ENCODE measurements at places on chromosomes 3 and 15. TPM values are rescaled to one million over a fixed set of nuclear protein-coding genes. Genes with fewer than 3 reads are reported as not detected.

DNA sequence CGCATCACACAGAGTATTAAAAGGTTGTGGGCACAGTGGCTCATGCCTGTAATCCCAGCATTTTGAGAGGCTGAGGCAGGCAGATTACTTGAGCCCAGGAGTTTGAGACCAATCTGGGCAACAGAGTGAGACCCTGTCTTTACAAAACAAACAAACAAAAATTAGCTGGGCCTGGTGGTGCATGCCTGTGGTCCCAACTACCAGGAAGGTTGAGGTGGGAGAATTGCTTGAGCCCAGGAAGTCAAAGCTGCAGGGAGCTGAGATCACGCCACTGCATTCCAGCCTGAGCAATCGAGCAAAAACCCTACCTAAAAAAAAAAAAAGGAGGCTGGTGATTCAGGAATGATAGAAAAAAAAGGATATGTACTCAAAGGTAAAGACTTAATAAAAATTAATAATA, 28.2 kb upstream of the ST6GAL1 start:
- no peak overlapping the region for H3K4me3 ChIP-seq
- H3K36me3 ChIP-seq = no peaks in the 10 kb centered on the region
- DNase-seq = no peak
- no peak overlapping the region for H3K27ac ChIP-seq
- H3K4me1 ChIP-seq = peaks cover 16% of the 10 kb centered on the region

GRCh38 chr3:129119365-129120100, 2.1 kb downstream of the RAB43 start:
- H3K27ac ChIP-seq = peak overlapping the region; percentile 90
- H3K4me1 ChIP-seq = peaks cover 76% of the 10 kb centered on the region
- peak overlapping the region; percentile 98 for H3K4me3 ChIP-seq
- H3K36me3 ChIP-seq = peaks cover 8% of the 10 kb centered on the region

GRCh38 chr3:65619451-65619881, 419.3 kb downstream of the MAGI1 start:
- DNase-seq = no peak
- no peaks in the 10 kb centered on the region for H3K36me3 ChIP-seq
- H3K4me1 ChIP-seq = no peaks in the 10 kb centered on the region
- no peak overlapping the region for H3K27ac ChIP-seq

- peak; percentile 40 for DNase-seq
- H3K36me3 ChIP-seq = peaks cover 3% of the 10 kb centered on the region
- no peaks in the 10 kb centered on the region for H3K27me3 ChIP-seq
Observed at GRCh38 chr15:72722071-72722696, 36.2 kb downstream of the BBS4 start.

- no peaks in the 10 kb centered on the region for H3K27me3 ChIP-seq
- H3K4me3 ChIP-seq = no peak overlapping the region
- no peak for DNase-seq
- H3K27ac ChIP-seq = no peak overlapping the region
Observed at GRCh38 chr15:74182131-74182530, 8.6 kb downstream of the ISLR start.

DNA sequence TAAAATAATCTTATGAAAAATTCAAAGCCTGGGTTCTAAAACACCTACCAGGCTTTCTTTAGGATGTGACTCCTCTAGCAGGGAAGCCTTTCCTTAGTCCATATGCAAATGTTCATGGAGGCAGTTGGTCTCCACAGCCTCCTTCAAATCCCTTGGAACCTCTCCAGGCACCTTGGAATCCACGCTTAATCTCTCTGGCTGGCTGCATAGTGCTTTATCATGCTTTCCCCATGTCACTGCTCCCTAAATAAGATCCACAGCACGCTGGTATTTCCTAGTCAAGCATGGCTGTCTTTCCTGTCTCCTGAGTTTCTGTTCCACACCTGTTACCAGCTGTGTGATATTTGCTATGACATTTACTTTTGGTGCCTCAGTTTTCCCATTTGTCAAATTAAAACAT, 71.3 kb downstream of the CLSTN2 start:
- DNase-seq = no peak
- H3K36me3 ChIP-seq = no peaks in the 10 kb centered on the region
- H3K27me3 ChIP-seq = no peaks in the 10 kb centered on the region
- H3K27ac ChIP-seq = no peak overlapping the region
- no peak overlapping the region for H3K4me3 ChIP-seq

GRCh38 chr3:121488628-121489027, 57.2 kb downstream of the POLQ start:
- H3K27me3 ChIP-seq = no peaks in the 10 kb centered on the region
- H3K27ac ChIP-seq = no peak overlapping the region
- no peaks in the 10 kb centered on the region for H3K36me3 ChIP-seq
- no peak overlapping the region for H3K4me3 ChIP-seq
- no peaks in the 10 kb centered on the region for H3K4me1 ChIP-seq

- H3K27ac ChIP-seq = no peak overlapping the region
- no peaks in the 10 kb centered on the region for H3K4me1 ChIP-seq
- peaks cover 5% of the 10 kb centered on the region for H3K27me3 ChIP-seq
Observed at GRCh38 chr3:12138044-12138443, 20.7 kb downstream of the TIMP4 start.

DNA sequence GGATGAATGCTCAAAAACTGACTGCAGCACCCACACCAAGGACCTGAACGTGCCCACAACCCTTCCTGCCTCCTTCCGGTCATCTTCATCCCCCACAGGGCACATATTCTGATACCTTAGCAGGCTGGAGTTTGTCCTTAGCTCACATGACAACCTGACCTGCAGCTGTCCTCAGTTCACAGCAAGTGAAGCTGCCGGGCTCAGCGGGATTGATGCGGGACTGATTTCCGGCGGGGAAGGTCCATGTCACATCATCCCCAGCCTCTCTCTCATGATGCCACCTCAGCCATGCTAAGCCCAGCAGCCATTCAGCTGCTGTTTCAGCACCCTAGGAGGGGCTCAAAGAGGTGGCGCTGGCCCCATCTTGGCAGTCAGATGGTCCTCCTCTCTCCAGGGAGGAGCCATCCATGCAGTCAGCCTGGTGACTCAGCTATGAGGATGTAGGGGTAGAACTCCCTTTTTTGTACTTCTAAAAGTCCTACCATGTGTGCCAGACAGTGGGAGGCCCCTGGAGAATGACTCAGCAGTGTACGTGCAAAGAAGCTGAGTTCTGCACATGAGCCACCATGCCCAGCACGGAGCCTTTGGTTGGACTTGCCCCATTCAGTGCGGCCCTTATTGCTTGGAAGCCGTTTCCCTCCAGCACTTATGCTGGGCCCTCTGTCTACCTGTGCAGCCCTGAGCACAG, 9.5 kb downstream of the CA12 start:
- H3K36me3 ChIP-seq = no peaks in the 10 kb centered on the region
- H3K4me1 ChIP-seq = no peaks in the 10 kb centered on the region
- H3K27me3 ChIP-seq = peaks cover 6% of the 10 kb centered on the region
- no peak overlapping the region for H3K4me3 ChIP-seq
- no peak overlapping the region for H3K27ac ChIP-seq

DNA sequence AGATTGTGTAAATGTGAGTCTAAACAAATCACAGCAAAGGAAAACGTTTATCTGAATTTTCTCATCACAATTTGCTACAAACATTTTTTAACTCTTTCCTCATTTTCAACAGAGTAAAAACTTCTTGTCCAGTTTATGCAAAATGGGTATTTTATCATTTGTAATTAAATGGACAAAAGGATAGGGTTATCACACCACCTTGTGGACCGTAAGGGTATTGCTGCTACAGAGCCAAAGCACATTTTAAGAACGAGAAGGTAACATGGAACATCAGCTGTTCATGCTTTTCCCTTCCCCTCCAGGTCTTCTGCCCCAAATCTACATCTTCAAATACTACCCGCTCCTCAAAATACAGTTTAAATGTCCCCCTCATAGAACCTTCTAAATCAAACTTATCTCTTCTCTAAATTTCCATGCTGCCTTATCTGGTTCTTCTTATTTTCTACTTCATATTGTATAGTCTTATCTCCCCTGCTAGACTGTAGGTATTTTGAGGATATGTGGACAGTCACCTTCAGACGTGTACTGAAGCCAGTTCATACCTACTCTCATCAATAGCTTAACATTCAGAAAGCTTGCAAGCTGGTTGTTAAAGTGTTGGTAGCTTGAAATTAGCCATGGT, 12.8 kb upstream of the SETMAR start:
- no peaks in the 10 kb centered on the region for H3K36me3 ChIP-seq
- peaks cover 1% of the 10 kb centered on the region for H3K27me3 ChIP-seq
- no peak overlapping the region for H3K27ac ChIP-seq
- H3K4me1 ChIP-seq = no peaks in the 10 kb centered on the region
- no peak overlapping the region for H3K4me3 ChIP-seq

DNA sequence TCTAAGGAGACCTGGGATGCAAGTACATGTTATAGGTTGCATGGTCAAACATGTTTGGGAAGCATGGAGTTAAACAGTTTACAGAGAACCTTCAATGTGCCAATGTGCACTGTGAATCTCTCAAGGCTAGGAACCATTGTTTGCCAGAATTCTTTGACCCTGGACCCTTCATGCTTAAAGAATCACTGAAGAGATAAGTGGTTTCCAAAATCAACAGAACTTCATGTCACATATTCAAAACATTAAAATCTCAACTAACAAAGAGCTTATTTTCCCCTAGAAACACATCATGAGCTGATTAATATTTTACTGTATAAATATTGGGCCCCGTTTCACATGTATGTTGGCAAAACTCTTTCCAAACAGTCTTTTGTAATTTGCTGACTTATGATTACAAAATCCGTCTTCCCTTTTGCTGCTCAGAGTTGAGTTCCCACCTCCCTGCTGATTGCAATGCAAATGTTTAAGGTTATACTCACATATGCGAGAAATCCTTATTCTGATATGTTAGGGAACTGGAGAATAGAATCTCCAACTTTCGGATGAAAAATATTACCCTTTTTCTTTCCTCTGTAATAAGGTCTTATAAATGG, 380.2 kb downstream of the DIPK2A start:
- H3K27ac ChIP-seq = no peak overlapping the region
- DNase-seq = no peak
- H3K4me1 ChIP-seq = no peaks in the 10 kb centered on the region
- H3K4me3 ChIP-seq = no peak overlapping the region

GRCh38 chr3:139388821-139389551, 461 bp downstream of the COPB2 start:
- no peak for DNase-seq
- peak overlapping the region; percentile 99 for H3K4me3 ChIP-seq
- H3K27me3 ChIP-seq = no peaks in the 10 kb centered on the region
- H3K4me1 ChIP-seq = peaks cover 29% of the 10 kb centered on the region

DNA sequence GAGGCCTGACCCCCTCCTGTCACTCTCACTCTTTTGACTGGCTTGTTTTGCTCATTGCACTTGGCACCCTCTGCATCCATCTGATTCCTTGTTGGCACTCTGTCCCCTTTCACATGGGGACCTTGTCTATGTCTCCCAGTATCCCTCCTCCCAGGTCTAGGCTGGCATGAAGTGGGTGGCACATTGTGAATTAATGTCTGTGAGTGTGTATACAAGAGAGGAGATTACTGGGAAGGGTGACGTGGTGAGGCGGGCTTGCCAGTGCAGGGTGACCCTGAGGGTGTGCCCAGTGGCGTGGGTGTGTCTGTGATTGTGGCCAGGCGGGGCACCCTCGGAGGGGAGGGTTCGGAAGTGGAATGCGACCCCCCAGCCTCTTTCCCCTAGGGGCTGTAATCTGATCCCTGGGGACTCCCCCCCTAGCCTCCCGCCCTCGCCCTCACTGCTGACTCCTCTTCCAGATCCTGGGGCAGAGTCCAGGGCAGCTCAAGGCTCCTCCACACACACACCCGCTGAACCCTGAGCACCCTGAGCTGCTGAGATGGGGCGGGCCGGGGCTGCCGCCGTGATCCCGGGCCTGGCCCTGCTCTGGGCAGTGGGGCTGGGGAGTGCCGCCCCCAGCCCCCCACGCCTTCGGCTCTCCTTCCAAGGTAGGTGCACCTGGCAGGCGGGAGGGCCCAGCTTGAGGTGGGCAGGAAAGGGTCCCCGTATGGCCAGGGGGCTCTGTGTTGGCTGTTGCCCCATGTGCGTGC, at the start of gene SEMA3B:
TSS of gene SEMA3B (plus strand) at position 445 of the 749 bp plus-strand sequence. CDS start at position 539, 94 bp downstream.
- no peak within 1 kb of the TSS for H3K27ac ChIP-seq
- no peak within 1 kb of the TSS for H3K4me3 ChIP-seq

- H3K27ac ChIP-seq = peak overlapping the region; percentile 47
- DNase-seq = peak; percentile 50
- H3K4me3 ChIP-seq = peak overlapping the region; percentile 17
- no peaks in the 10 kb centered on the region for H3K27me3 ChIP-seq
Observed at GRCh38 chr15:64333986-64334929, 21.7 kb downstream of the CSNK1G1 start.

DNA sequence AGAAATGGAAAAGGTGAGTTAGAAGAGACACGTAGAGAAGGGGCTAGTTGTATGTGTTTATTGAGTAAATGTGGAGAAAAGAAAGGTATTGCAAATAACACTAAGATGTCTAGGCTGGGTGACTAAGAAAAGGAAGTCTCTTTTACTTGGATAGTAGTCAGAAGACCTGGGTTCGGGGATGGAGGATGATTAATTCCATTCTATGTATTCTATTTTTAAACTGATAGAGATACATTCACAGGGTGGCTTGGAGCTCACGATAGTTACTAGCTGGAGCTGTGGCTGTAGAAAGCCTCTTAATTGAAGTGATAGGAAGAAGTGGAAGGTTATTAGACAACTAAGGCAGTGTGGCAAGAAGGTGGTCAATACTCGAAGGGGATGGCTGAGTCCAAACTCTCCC, 65.9 kb upstream of the TNIK start:
- no peak overlapping the region for H3K4me3 ChIP-seq
- no peak for DNase-seq
- H3K4me1 ChIP-seq = no peaks in the 10 kb centered on the region
- H3K27ac ChIP-seq = no peak overlapping the region
- no peaks in the 10 kb centered on the region for H3K36me3 ChIP-seq

DNA sequence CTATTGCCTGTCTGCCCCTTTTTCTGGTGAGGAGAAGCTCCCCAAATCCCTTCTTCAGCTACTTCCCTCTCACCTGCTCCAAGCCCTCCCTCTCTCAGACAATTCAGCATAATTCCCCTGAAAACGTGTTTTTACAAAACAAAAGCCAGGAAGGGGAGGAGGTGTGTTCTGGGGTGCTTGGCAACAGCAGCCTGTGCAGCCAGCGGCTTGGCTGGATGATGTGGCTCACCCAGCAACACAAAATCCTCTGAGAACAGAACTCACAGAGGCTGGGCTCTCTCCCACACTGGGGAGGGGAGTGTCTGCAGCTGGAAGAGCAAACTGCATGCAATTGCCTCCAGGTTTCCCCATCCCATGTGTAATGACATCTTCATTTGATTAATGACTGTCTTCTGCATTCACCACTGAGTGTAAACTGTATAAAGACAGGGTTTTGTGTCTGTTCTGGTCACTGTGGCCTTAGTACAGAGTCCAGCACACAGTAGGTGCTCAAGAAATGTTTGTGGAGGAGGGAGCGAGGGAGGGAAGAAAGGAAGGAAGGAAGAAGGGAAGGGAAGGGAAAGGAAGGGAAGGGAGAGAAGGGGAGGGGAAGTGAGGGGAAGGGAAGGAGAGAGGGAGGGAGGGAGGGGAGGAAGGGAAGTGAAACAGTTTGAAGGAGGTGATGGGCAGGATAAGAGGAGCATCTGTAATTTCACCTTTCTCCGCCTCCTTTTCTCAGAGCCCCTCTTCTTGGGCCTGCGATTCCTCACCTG, 70.1 kb upstream of the GLCE start:
- no peaks in the 10 kb centered on the region for H3K27me3 ChIP-seq
- H3K4me1 ChIP-seq = no peaks in the 10 kb centered on the region
- H3K4me3 ChIP-seq = no peak overlapping the region
- H3K27ac ChIP-seq = no peak overlapping the region
- no peak for DNase-seq

The NMNAT3 gene
- 2.1 TPM for polyA plus RNA-seq

The SECISBP2L gene
- 21.6 TPM for polyA plus RNA-seq

The TMEM212 gene
- not detected for polyA plus RNA-seq

The LEKR1 gene
- 0.44 TPM for polyA plus RNA-seq

Measured in CD4-positive, CD25-positive, alpha-beta regulatory T cell (primary cell).